T-helper 2 cell (primary cell): ENCODE measurements at places on chromosomes 11 and 22.

DNA sequence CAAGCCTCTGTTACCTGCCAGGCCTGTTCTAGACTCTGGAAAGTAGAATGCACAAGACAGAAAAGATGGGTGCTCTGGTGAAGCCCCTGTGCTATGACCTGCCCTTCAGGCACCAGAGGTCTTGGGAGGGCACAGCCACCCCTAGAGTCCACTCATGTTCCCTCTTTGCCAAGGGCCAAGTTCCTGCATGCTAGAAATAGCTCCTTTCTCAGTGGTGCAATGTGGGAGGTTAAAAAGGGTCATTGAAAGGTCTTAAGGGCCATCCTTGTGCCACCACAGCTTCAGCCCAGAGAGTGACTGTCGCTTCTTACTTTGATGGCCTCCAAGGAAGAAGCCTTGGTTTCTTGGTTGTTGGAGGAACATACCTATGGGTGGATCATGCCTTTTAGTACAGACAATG, 84.6 kb upstream of the PARVA start:
- no peak for DNase-seq

GRCh38 chr22:20606041-20606783, 98.8 kb downstream of the MED15 start:
- DNase-seq: peak; percentile 57

DNA sequence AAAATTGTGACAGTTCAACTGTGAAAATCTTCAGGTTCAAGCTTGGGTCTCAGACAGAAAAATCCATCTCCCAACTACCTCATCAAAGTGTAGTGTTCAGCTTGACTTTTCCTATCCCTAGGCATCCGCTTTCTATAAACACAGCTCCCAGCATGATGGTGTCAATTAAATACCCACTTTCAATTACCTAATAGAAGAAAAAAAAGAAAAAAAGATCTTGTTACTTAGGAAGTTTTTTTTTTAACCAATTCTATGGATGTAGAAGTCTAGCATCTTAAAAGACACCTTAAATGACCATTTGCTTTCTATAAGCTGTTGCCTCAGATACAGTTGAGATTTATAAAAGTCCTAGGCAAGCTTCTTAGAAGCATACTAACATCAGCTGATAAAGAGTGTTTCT, 244.1 kb upstream of the MTNR1B start:
- no peak for DNase-seq

DNA sequence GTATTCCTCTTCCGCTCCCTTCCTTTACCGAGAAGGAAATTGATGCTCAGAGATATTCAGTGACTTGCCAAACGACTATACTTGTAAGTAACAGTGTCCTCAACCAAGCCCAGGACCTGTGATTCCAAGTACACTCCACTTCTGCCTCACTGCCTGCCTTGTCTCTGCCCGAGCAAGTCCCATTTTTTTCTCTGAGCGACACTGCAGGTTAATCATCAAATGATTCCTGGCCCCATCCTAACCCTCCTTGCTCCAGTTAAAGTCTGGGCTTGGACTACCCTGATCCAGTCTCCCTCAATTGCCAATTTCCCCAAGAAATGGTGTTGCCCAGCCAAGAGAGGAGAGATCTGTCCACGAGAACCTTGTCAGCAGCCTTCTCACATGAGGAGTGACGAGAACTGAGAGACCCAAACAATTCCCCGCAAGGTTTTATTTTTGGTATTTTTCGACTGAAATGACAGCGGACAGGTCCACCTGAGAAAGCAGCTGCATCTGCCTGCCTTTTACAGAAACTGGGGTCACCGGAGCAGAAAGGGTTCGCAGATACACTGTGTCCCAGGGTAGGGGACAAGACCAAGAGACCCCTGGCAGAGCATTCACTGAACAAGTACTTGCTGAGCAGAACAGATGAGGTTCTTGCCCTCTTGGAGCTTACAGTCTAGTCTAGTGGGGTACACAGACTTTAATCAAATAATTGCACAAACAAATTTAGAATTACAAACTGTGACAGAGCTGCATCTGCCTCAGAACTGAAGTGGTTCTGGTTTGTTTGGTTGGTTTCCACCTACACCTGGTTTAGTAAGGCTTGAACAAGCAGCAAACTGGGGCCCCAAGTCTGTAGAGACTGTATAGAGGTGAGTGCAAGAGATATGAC, 11.4 kb downstream of the POU2AF1 start:
- no peak for DNase-seq

GRCh38 chr11:103055221-103055890, 36.6 kb downstream of the DCUN1D5 start:
- no peak for DNase-seq

- no peak for DNase-seq
These were observed 62.2 kb upstream of the KCNQ1OT1 start for GRCh38 chr11:2762031-2762380.

- no peak for DNase-seq
These were observed 679 bp upstream of the DPP3 start for GRCh38 chr11:66479394-66480116.

DNA sequence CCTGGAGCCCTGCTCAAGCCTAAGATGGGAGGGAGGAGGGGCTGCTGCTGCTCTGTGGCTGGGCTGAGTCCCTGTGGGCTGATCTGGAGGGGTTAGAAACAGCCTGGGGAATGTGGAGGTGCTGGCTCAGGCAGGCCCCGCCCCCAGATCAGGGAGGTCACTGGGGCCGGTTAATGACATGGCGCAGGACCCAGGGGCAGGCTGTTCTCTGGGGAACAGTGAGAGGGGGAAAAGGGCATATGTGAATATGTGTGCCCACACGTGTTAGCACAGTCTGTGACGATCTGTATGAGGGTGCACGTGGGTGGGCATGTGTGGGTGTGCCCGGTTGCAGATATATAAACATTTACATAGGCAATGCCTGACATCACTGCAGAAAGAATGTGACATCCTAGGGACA, 143.5 kb downstream of the MIAT start:
- DNase-seq: no peak

DNA sequence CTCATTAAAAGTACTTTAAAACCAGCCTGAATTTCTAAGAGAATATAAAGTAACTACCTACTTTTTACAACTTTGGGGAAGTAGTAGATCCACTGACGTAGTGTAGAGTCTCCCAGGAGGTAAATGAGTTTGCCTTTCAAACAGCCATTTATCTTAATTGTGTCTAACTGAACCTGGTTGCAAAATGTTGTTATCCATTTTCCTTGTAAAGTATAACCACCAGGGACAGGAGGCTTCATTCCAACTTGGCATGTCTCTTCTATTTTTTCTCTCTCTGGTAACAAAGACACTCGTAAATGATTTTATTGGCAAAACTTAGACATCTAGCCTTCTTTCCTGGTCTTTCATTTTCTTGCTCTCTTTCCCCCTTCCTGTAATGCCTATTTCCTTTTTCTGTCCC, 36.9 kb downstream of the NXPE1 start:
- DNase-seq: no peak

GRCh38 chr22:27836181-27836580, 34.6 kb upstream of the MN1 start:
- no peak for DNase-seq

GRCh38 chr11:45663486-45664375, 1.7 kb downstream of the CHST1 start:
- no peak for DNase-seq

DNA sequence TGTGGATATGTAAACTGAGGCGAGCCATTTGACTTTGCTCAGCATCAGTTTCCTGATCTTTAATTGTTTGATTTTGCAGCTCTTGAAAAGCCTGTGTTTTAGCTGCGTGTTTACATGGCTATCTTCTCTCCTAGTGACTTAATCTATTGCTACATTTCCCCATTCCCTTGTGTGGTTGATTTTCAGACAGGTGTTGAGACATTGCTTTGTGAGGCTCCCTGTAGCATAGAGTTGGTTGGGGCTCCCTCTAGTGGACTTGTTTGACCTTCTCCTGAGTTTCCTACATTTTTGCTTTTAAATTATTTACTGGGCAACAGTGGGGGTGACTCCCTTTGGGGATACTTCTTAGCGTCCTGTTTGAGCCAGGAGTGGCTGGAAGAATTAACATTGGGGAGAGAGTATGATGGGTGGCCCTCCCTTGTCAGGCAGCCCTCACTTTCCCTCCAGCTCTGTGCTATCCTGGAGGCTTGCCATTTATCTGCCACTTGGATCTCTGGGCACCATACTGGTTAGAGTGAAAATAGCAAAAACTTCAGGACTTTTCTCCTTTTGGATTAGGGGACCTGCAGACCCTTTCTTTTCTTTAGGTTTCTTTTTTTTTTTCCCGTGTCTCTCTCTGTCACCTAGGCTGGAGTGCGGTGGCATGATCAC, 9.2 kb upstream of the CBL start:
- DNase-seq: peak; percentile 39

- DNase-seq: no peak
These were observed 38.7 kb upstream of the LINC01488 start for GRCh38 chr11:69442807-69443137.

DNA sequence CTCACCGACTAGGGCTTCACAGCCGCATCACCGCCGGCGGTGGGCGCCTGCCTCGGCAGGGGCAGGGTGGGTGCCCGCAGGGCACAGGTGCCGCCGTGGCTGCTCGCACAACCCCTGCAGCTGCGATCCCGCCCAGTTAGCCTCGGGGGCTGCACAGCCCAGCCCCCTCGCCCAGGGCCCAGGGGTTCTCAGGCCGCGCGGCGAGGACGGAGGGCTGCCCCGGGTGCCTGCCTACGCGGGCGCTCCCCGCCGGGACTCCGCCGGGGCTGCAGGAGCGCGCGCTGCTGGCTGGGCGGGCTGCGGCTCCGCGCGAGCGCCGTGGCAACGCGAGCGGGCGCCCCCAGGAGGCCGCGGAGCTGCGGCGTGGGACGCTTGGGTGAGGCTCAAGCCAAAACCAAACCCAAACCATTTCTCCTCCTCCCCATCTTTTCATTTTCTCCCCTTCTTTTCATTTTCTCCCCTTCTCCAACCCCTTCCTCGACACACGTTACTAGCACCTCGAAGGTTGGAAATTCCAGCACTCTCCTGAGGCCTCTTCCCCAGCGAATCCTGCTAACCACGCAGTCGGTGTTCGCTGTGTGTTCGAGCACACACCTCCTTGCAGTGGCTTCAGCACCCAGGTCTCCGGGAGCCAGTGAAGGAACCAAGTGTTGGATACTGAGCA, at the start of gene MICAL3:
Gene MICAL3 (minus strand): TSS at position 286 of the 664 bp plus-strand sequence. CDS start 117,749 bp downstream, outside the sequence.
- peak; percentile 46 for DNase-seq

GRCh38 chr11:30914143-30914762, 328.1 kb upstream of the MPPED2 start:
- no peak for DNase-seq

DNA sequence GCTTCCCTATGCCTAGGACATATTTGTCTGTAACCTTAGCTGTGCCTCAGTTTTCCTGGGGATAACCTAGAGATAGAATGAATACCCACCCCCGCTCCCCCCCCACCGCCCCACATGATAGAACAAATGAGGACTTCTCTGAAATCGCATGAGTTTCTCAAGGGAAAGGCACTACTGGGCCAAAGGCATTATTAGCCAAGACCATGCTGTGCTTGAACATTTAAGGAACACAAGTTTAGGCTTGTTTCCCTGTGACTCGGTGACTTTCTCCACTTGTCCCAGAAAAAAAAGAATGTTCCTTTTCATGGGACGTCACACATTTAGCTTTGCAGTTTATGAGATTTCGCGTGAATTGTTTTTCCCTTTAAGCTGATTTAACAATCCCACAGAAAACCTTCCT, 51.4 kb upstream of the CRTAM start:
- DNase-seq: no peak

DNA sequence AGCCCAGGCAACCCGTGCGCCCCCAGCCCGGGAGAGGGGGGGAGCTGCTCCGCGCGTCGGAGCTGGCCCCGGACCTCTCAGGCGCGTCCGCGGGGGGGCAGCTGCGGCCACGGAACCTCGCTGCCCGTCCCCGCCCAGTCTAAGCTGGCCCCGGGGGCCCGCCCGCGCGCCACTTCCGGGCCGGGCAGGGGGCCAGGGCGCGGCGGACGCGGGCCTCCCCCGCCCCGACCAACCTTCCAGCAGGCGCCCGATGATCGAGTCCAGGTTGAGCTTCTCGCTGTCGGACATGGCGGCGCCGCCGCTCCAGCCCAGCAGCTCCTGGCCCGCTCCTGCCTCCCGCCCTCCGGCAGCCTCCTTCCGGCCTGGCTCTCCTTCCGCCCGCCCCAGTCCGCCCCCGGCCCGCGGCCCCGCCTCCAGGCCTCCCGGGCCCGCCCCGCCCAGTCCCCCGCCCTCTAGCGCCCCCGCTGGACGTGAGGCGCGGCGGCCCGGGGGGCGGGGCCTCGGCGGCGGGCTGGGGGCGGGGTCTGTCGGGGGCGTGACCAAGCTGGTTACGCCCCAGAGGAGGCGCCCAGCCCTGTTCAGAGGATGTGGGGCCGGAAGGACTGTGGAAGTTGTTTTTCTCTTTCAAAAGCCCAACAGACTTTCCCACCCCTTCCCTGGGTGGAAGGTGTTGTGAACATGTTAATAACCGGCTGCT, at the start of gene PPP1CA:
Gene PPP1CA (minus strand): TSS at position 364 of the 697 bp plus-strand sequence. CDS start 76 bp downstream, at position 288.
- DNase-seq: peak; percentile 88

- DNase-seq: no peak
These were observed 127.0 kb downstream of the MRTFA start for GRCh38 chr22:40509401-40510134.

- DNase-seq: no peak
These were observed 12.1 kb upstream of the FCHSD2 start for GRCh38 chr11:73154178-73154577.

DNA sequence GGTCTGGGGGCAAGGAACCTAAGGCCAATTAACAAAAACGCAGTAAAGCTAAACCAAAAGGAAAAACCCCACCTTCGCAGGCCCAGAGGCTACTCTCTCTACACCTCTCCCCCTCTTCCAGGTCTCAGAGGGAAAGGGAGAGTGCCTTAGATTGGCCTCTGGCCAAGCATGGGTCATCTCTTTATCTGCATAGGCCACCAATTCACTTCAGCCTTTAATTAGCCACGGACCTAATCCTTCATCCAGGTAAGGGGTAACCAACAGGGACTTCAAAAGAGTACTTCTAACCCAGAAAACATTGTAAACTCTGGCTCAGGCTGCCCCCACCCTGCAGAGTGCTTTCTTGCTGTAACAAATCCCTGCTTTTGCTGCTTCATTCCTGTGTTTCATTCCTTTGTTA, 9.4 kb downstream of the VSTM5 start:
- DNase-seq: no peak

- DNase-seq: peak; percentile 10
These were observed 14.6 kb upstream of the TEF start for GRCh38 chr22:41367039-41367679.

DNA sequence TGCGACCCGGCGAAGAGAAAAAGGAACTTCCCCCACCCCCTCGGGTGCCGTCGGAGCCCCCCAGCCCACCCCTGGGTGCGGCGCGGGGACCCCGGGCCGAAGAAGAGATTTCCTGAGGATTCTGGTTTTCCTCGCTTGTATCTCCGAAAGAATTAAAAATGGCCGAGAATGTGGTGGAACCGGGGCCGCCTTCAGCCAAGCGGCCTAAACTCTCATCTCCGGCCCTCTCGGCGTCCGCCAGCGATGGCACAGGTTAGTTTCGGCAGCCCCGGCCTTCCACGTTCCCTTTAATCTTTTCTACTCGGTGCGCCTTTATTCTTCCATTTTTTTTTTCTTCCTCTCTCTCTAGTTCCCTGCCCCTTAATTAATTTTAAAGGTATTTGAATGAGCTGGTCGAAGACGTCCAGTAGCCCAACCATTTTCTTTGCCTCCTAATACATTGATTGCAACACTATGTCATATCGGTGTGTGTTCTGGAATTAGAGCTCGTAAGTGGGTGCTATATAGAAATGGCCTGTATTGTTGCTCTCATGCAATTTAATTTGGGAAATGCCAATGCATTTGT, 537 bp downstream of the EP300 start:
- DNase-seq: no peak

- no peak for DNase-seq
These were observed 133.0 kb downstream of the RAB38 start for GRCh38 chr11:88042238-88042637.
